ENCODE measurements at places on chromosomes 2 and 18.

GRCh38 chr2:46153996-46154753 is 143.0 kb upstream of the EPAS1 start:
- DNase-seq: no peak

DNA sequence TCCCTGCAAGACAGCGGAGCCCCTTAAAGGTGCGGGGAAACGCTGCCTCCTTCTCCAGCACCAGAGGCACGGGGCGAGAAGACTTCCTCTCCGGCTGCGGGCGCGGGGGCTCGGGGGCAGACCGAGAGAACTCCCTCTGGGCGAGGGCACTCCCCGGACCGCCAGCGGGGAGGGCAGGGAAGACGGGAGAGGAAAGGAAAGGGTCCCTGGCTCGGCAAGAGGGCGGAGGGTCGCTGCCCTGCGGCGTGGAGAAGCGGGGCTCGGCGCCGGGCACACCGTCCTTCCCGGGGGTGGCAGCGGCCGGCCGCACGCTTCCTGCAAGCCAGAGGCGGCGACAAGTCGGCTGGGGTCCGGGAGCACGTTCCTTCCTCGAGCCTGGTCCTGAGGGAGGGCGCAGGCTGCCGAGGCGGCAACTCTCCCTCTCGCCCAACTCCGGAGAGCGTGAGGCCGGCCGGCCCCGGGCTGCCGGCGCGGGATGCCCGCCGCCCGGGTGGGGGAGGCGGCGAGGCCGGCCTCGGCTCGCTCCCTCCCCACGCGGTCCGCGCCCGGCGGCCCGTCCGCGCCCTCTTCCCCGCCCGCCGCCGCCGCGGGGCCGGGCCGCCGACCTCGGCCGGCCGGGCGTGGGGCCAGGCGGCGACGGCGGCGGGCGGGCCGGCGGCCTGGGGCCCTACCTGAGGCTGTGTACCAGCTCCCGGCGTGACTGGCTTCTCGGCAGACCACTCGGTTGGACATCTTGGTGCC is 1.1 kb downstream of the MEMO1 start:
- DNase-seq: no peak

- DNase-seq: no peak
Measured at GRCh38 chr18:55900380-55900779, 312.4 kb upstream of the TCF4 start.

DNA sequence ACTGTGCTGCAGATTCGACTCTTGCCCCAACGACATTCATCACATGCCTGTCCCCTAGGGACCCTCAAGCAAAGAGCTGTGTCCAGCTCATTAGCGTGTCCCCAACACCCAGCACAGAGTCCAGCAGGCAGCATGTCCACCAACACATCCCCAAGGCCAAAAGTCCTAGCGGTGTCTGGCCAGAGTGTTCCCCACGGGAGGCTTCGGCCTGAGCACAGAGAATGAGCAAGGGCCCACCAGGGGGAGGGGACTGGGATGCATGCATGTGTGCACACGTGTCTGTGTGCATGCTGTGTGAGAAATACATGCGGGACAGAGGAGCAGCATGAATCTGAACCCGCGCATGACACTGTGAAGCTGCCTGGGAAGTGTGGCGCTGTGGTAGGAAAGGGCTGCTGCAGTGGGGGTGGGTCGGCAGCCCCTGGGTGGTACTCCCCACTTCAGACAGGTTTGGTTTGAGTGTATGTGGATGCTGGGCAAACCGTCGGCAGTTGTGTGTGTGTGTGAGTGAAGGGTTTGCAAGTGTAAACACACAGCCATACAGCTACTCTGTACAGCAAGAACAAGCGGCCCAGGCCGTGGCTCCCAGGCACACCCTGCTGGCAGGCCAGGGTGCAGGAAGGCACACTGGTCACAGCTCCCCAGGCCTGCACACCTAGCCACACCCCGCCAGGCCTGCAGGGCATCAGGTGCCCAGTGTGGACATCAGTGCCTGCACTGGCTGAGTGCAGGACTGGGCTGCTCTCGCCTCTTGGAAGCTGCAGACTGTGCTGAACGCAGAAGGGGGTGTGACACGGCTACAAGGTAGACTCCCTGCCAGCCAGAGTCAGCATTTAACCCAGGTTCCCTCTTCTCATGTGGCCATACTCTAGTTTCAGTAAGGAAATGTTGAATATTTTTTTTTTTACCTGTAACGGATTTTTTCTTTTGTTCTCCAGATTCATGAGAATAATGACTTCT is 19.5 kb upstream of the HES6 start:
- DNase-seq: no peak

DNA sequence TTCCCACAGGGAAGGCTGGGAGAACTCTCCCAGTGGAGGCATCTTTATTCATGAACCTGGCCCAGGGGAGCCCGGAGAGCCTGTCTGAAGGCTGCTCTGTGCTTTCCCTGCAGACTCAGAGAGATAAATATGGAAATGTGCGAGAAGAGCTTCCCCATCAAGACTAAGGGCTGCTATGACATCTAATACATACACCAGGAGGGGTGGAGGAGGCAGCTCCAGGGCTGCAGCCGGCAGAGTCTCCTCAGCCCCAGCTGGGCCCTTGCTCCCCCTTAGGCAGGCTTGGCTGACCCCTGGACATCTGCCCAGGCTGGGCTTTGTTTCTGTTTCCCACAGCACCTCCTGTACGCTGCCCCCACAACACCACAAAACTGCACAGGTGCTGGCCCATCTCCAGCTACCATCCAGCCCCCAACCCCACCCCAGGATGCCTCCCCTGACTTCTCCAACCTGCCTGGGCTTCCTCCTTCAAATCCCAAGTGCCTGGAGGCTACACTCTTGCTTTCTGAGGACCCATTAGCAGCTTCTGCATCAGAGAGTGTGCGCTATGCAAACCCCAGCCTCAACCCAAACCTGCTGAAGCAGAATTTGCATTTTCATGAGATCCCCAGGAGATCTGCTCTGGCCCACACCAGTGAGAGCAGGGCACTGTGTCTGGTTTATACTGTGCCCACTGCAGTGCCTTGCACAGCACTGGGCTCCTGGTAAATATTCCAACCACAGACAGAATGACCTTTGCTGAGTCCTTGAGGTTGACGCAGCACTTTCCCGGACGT is 96.8 kb downstream of the VSNL1 start:
- DNase-seq: no peak

GRCh38 chr2:233433794-233434193 is 79.5 kb downstream of the DGKD start:
- no peak for DNase-seq

- DNase-seq: no peak
Measured at GRCh38 chr2:75041731-75042600, 83.5 kb downstream of the POLE4 start.

- no peak for DNase-seq
Measured at GRCh38 chr2:206324869-206325268, 50.4 kb downstream of the ZDBF2 start.

DNA sequence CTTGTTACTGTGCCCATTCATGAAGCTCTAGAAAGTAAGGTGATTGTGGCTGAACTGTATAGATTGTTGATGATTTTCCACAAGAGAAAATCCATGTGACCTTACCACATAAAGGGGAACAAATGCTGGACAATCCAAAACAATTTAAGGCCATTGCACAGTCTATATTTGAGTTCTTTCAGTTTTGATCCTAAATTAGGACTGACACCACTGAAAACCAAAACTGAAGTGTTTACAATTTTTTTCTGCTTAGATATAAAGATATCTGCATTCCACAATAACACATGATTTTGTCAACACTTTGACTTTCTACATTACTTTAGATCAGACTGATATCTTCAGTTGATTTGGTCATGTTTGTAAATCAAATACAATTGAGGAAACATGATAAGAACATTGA is 123.6 kb upstream of the SLC38A11 start:
- DNase-seq: no peak

Measured in cortex of kidney (tissue), 1 donor.